ENCODE measurements at places on chromosomes 6 and 20.

- DNase-seq = no peak
Measured at GRCh38 chr20:14777591-14777990, 440.2 kb upstream of the FLRT3 start.

GRCh38 chr6:3421791-3422434 is 34.9 kb downstream of the SLC22A23 start:
- no peak for DNase-seq

DNA sequence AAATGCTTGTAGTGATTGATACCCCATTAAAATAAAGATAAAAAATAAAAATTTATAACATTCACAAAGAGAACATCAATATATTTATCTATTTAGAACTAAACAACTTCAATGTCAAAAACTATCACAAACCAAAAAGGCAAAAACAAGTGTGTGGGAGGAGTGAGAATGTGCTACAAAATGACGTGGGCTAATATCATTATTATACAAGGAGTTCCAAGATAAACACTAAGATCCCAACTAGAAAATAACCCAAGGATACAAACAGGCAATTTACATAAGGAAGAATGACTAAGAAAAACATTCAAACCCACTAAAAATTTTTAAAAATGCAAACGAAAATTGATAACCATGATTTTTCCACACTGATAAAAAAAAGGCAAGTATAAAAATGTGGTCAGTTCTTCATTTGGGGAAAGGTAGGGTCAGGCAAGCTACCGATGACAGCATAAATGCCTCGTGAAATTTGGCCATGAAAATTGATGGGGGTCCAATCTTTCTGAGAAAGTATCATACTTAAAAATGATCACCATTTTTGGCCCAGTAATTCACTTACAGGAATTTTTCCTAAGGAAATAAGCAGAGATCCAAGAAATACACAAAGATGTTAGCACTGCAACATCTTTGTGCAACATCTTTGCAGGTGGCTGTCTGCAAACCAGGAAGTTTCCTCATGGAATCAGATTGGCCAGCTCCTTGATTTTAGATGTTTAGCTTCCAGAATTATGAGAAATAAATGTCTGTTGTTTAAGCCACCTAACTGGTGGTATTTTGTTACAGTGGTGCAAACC is 140.2 kb downstream of the TMEM200A start:
- no peak for DNase-seq

DNA sequence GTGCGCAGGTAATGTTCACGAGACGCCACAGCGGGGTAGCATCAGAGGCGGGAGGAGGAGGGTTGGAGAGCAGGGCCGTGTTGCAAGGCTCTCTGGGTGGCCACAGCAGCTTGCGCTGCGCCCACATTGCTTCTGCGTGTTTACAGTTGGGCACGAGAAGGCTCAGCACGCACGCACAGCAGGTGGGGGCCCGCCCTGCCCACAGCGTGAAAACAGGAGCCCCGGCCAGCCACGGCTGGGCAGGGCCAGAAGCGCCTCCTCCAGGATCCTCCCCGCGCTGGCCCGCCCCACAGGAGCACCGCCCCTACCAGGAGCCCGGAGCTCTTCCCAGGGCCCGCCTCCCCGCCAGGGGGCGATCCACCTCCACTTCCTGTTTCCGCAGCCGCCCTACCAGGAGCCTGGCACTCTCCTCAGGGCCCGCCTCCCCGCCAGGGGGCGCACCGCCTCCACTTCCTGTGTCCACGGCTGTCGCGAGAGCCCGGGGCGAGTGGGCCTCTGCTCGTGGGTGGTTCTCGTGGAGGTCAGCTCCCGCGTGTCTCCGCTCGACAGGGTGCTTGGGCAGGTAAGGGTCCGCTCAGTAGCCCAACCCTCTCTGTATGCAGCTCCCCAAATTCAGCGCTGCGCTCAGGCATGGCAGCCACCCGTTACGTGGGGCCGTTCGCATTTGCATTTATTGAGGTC is at the start of gene FAM50B:
TSS of gene FAM50B (plus strand) at position 449 of the 681 bp plus-strand sequence. CDS start 439 bp downstream, outside the sequence.
- DNase-seq = peak; percentile 86

GRCh38 chr20:32191873-32192272 is 15.7 kb downstream of the PLAGL2 start:
- no peak for DNase-seq

DNA sequence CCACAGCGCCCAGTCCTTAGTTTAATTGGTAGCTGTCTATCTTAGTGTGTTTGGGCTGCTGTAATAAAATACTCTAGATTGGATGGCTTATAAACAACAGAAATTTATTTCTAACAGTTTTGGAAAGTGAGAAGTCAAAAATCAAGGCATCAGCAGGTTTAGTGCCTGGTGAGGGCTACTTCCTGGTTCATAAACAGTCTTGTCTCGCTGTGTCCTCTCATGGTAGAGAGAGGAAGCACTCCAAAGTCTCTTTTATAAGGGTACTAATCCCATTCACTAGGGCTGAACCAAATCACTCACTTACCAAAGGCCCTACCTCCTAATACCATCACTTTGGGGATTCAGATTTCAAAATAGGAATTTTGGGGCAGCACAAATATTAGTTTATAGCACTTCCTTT is 336.9 kb upstream of the RSPO3 start:
- no peak for DNase-seq

- no peak for DNase-seq
Measured at GRCh38 chr20:50146214-50146613, 7.3 kb downstream of the PEDS1 start.

- no peak for DNase-seq
Measured at GRCh38 chr6:123022975-123023374, 26.9 kb downstream of the CLVS2 start.

GRCh38 chr6:163679753-163680152 is 265.2 kb downstream of the QKI start:
- DNase-seq = no peak

GRCh38 chr6:88263591-88263990 is 97.4 kb upstream of the CNR1 start:
- no peak for DNase-seq

GRCh38 chr20:23399568-23400241 is 21.6 kb downstream of the NAPB start:
- DNase-seq = no peak

GRCh38 chr6:167845856-167846255 is 19.1 kb downstream of the AFDN start:
- no peak for DNase-seq

DNA sequence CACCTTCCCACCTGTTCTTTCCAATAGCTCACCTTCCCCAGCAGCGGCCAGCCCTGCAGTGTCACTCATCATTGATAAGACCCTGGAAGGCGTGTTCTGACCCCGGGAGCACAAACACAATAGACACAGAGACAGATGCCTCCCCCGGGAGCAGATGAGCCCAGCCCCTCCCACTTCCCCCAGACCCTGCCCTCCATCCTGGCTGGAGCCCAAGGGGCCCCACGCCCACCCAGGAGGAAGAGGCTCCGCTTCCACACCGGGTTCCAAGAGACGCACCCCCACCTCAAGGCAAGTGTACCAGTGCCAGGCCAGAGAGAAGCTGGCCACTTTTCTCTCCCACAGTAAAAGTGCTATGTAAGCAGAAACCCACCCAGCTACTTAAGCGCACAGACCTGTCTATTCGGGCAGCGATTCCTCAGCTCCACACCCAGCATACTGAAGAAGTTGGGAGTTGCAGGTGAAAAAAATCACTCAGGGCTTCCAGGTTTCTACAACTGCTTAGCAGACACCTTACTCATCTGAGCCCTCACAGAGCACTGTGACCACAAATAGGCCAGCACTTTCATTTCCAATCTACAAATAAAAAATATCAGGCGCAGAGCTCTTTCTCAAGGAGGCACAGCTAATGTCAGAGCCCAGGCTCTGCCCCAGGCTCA is 93.4 kb upstream of the NXT1 start:
- DNase-seq = no peak

- DNase-seq = no peak
Measured at GRCh38 chr6:166516251-166516884, 70.1 kb downstream of the RAMACL start.

DNA sequence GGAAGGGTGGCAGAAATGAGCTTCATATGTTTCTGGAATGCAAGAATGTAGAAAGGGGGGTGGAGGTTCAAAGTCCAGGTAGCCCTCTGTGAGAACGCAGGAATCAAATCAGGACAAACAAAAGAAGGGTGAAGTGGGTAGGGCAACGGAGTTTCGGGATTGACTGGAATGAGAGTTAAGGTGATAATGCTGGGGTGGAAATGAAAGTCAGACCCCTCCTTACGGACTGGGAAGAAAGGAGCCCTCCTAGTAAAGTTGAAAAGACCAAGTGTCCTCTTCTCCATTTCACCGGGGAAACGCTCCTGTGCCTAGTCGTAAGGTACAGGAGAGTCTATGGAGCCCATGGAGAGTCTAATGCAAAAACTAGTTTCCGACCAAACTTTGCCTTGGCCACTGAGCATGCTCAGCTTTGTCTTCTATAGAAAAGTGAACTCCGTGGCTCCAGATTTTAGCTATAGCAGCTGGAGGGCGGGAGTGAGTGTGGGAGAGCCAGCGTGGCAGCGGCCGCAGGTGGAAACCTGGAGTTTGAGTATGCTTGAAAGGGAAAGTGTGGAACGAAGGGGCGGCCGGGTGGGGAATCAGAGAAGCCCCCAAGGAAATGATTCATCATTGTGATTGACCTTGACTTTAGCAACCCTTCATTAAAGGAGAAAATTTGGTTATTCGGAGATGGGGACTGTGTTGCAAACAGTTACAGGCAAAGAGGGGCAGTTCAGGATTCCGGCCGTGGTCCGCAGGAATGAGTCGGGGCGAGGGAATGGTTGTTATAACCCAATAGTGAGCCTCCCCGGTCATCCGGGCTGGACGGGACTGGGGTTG is 1.3 kb upstream of the LRRC1 start:
- DNase-seq = no peak

GRCh38 chr20:57211908-57212533 is 54.4 kb downstream of the BMP7 start:
- no peak for DNase-seq

- no peak for DNase-seq
Measured at GRCh38 chr6:15517600-15517999, 145.2 kb downstream of the DTNBP1 start.

- no peak for DNase-seq
Measured at GRCh38 chr20:37414224-37415035, 68.5 kb downstream of the SRC start.

DNA sequence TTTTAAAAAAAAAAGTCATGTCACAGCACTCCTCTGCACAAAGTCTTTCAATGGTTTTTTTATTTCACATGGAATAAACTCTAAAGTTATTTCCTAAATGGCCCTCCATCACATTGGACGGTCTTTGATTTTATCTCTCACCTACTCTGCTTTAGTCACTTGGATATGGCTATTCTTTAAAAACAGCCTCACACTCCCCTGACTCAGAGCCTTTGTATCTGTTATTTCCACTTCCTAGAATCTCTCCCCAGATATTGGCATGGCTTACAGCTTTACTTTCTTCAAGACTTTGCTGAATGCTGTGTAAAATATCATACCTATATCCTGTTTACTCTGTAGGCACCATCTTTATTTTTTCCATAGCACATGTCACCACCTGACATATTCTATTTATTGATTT is 194.7 kb upstream of the MCHR2 start:
- DNase-seq = no peak

GRCh38 chr6:1849691-1850090 is 240.0 kb downstream of the FOXC1 start:
- no peak for DNase-seq

DNA sequence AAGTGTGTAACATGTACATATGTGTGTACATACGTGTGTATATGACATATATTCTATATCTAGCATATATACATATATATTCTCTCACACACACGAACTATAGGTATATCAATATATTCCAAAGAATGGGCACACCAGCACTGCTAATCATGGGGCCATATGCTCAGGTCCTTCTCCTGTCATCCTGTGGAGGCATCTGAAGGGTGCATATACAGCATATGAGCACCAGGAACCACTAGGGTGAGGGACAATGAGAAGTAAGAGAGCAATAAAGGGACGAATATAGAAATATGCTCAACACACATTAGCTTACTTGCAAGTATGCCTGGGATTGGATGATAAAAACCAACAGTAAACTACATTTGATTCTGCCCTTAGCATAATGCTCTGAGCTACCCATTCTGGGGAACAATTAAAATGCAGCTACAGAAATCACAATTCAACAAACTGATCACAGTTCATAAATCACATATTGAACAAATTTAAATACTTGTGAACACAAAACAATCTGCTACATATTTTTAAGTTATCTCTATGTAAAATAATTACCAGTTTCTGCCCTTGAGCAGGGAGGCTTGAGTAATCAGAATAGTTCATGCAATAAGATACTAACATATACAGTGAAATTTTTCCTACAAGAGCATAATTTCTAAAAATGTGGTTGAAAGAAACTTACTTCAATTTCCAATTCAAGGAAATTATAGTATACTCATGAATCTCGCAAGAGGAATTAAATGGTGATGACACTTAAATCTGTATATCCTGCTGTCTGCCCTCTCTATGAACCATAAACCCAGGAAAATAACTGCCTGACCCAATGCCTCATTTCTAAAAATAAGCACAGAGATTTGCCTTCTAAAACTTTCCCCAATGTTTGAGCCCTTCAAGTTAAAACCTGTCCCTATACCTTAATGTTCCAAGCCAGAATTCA is 272.2 kb upstream of the THEMIS start:
- no peak for DNase-seq

GRCh38 chr6:116057766-116058165 is 2.9 kb downstream of the FRK start:
- DNase-seq = no peak

- no peak for DNase-seq
Measured at GRCh38 chr20:41181567-41181966, 44.2 kb downstream of the PLCG1 start.

DNA sequence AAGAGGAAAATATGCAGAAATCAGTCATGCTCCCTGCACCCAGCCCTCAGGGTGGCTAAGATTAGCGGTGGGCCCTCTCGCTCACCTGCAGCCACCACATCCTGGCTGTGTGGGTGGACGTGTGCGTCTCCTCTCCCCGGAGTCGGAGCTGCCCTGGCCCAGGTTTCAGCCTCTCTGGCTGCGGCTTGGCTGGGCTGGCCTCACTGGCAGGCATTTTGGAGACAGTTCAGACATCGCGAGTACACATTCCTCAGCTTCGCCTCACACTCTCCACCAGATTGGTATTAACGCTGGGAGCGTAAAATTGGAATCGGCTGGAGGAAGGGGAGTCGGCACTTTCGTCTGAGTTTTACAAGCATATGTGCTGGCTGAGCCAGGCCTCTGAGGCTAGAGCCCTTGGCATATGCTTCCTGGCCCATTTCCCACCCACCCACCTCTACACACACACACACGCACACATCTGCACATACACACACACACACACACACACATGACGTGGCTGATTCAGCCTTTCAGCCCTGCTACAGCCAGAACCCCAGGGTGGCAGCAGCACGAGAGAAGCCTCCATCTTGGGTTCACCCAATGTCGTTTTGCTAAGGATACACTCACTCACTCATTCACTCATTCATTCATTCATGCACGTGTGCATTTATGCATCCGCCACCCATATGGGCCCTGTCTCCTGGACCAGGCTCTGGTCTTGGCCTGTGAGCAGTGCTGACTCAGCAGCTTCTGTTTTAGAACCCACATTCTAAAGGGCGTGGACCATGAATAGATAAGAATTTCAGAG is 42.9 kb downstream of the BCAS4 start:
- peak; percentile 70 for DNase-seq

DNA sequence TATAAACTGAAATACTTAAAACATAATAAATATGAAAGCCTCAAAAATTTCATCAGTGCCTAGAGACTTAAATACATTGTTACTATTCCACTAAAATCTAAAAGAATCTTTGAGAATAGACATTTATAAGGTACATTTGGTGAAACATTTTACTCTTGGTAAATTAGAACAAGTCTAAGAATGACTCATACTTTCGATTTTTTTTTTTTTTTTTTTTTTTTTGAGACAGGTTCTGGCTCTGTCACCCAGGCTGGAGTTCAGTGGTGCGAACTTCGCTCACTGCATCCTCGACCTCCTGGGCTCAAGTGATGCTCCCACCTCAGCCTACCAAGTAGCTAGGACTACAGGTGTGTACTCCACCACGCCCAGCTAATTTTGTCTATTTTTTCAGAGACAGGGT is 6.4 kb downstream of the FUCA2 start:
- no peak for DNase-seq
